ENCODE measurements at places on chromosomes 4 and X.
A peak's percentile ranks its signal among the peaks of the same experiment; 100 is the strongest.

DNA sequence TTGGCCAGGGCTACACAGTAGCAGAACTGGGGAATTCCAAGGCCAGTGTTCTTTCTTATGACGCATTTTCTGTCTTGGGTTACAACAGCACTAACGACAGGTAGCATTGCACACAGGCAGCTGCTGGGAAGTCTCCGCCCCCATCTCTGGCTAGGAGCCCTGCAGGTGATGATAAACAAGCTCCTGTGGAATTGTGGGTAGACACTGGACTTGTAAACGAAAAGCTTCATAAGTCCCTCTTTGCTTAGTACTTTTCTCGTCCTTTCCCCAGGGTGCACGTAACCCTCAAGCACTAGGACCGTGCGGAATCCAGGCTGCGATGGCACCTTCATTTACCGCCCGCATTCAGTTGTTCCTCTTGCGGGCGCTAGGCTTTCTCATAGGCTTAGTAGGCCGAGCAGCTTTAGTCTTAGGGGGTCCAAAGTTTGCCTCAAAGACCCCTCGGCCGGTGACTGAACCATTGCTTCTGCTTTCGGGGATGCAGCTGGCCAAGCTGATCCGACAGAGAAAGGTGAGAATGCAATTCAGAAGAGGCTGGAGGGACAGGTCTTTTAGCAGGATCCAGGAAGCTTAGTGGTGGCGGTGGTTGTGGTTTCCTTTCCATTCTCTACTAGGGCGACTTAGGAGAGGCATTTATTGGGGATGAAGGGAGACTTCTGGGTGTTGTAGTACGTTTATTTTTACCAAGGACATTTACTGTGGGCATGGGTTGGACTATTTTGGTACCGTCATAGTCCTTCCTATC, at the start of gene FAAH2:
Gene FAAH2, plus strand, starts transcription at position 200 of the 745 bp plus-strand sequence. Its CDS starts 120 bp downstream, at position 320.
- DNase-seq, result peak; percentile 19

- DNase-seq, result no peak
These were observed 27.7 kb upstream of the GPC3 start for GRCh38 chrX:134013092-134013497.

- DNase-seq, result no peak
These were observed 2.4 kb upstream of the PCDH10 start for GRCh38 chr4:133146574-133147241.

- DNase-seq, result no peak
These were observed 16.8 kb downstream of the MID1 start for GRCh38 chrX:10603612-10604011.

GRCh38 chr4:6420036-6420435, 52.4 kb downstream of the PPP2R2C start:
- DNase-seq, result no peak

- no peak for DNase-seq
These were observed 265.3 kb downstream of the ZNF674 start for GRCh38 chrX:46279925-46280313.

DNA sequence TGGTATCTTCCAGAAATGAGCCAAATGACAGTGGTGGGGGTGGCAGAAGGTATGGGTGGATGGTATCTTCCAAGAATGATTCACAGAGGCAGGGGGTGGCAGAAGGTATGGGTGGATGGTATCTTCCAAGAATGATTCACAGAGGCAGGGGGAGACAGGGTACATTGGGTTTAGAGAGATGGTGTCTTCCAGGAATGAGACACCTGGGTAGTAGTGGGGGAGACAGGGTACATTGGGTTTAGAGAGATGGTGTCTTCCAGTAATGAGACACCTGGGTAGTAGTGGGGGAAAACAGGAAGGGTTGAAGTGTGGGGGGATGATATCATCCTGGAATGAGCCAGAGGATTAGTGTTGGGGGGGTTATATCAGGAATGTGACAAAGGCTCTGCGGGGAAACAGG, 62.0 kb downstream of the MAOA start:
- DNase-seq, result no peak

GRCh38 chr4:27974339-27974738, 1113.7 kb downstream of the STIM2 start:
- no peak for DNase-seq

DNA sequence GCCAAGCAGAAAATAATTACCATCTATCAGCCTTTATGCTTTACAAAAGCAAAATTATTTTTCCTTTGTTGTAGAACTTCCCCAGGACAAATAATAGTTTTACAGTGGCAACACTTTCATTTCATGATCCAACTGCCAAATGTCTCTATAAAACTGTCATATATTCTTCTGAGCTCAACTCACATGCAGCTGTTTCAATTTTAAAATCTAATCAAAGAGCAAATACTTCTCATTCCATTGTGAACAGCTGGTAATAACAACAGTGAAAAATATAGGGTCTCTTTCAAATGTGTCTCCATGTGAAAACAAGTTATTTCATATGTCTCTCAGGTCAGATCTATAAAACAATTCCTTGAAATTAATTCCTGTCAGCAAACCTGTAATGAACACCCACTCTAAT, 270.6 kb upstream of the SLC7A11 start:
- DNase-seq, result no peak

GRCh38 chr4:151960449-151961230, 199.8 kb upstream of the GATB start:
- DNase-seq, result no peak

- no peak for DNase-seq
These were observed 39.5 kb upstream of the MAP3K15 start for GRCh38 chrX:19554786-19555185.

DNA sequence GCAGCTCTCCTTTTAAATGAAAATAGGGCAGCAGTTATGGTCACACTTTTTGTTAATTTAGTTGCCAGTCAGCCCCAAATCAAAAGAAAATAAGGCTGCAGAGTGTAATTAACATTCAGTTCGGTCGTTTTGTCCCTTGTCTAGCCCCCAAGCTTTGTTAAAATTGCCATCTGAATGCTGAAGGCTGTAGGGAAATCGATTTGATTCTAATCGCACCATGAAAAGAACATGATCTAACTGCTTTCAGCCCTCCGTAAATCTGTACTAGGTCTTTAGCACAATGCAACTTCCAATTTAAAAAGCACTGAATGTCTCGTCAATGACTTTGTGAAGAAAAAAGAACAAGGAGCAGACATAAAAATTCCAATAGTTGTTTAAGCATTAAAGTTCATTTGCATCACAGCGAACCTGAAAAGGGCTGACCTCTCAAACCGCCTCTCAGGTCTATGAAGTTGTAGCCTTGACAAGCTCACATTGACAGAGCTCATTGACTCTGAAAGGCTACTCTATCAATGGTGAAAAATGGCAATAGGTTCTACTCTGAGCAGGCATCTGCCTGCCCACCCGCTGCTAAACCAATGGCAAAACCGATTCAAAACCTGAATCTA, 48.9 kb downstream of the CHIC2 start:
- no peak for DNase-seq

DNA sequence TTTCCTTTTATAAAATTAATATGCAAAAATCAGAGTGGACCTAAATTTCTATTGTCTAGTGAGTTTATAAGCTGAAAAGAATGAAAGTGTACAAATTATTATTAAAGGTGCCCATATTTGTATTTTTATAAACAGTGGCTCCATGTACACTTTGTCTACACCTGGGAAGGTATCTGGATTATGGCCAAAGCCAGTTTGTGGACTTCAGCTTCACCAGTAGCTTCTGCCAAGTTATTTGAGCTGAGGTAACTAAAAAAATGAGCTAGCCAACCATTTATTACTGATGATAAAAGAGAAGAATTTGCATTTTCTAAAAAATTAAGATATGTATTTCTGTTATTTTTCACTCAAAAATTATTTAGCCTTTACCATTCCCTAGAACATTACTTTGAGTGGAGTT, 32.3 kb upstream of the LRAT start:
- no peak for DNase-seq
